ENCODE measurements at places on chromosomes 2 and 18.

DNA sequence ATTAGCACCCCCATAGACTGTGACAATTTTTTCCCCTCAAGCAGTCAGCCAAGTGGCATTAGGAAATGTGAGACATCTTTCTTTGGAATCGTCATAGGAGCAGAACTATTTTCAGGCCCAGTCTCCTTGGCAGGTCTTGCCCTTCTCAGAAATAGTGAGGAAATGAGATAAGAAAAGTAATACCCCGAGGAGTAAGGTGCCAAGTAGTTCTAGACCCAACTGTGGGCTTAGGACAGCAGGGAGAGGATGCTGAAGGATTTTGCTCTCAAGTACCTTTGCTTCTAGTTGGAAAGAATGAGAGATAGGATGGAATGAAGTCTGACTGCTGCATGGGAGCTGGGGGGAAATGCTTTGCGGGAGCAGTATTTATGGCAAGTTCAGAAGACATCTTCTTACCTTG is 31.8 kb downstream of the PRKCE start:
- DNase-seq: no peak

- DNase-seq: no peak
Measured at GRCh38 chr2:148653437-148653836, 8.9 kb downstream of the EPC2 start.

DNA sequence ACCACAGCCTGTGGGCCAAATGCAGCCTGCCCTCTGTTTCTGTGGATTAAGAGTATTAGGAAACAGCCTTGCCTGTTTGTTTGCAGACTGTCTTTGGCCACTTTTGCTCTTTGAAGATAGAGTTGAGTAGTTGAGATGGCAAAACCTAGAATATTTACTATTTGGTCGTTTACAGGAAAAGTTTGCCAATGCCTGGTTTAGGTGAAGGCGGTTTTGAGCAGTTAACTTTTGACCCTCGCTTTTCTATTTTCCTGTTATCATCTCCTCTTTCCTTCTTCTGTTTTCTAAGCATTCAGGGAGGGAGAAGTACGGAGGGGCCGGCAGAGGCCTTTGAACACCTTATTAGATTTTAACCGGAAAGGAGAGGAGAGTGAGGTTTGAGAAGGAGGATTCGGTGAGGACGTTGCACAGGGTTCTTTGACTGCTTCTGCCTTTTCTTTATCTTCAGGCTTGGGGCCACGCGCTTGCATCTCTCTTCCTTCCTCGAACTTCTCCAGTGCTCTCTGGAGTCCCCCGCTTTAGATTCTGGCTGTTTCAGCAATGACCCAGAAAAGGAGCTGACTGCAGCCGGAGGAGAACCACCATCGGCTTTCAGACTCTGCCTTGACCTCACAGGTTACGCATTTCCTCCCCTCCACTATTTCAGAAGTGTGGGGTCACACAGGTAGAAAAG is 39.2 kb downstream of the IL1R2 start:
- DNase-seq: no peak

DNA sequence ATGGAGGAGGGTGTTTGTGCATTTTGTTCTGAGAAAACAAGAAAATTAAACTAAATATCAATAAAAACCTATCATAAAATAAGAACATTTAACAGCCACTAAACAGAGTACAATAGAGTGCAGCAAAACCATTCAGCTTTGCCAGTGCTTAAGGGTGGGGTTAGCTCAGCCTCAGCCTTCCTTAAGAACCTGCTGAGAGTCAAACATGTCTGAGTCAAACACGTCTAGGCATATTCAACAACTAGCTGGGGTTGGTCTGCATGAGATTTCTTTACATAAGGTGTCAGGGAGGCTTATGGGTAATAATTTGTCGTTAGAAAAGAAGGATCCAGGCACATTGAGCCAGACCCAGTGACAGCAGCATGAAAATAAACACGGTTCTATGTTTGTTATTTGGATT is 298.2 kb downstream of the SP3 start:
- no peak for DNase-seq

GRCh38 chr2:165203689-165204559 is at the start of gene SCN3A:
Gene SCN3A, minus strand, starts transcription at chr2:165204050. Its CDS starts 27,656 bp downstream, at chr2:165176394.
- no peak for DNase-seq

- DNase-seq: no peak
Measured at GRCh38 chr2:144404586-144405314, 115.2 kb downstream of the ZEB2 start.

DNA sequence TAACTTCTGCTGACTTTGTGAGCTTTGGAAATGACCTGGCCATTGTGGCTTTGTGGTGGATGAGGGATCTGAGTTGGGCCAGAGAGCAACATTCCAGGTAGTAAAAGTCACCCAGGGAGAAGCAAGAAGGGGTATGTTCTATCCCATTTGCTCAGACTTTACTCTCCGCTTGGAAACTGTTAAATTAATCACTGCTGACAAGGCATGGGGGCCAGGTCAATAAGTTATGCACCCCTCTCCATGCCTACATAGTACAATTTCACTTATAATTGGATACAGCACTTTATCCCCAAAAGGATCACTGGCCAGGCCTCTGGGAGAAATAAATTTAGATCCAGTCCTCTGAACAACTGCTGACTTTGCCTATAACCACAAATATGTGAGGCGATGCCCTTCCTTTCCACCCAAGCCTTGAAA is 92.1 kb downstream of the RPRM start:
- no peak for DNase-seq

GRCh38 chr2:148634749-148635148 is 9.8 kb upstream of the EPC2 start:
- no peak for DNase-seq

GRCh38 chr2:106885971-106886915 is at the start of gene ST6GAL2:
Gene ST6GAL2, minus strand, starts transcription at chr2:106886167. Its CDS starts 42,190 bp downstream, at chr2:106843977.
- no peak for DNase-seq
